Esophagus squamous epithelium (tissue), 5 donors: ENCODE measurements at places on chromosomes 5 and 9. TPM values are rescaled to one million over a fixed set of nuclear protein-coding genes. Genes with fewer than 3 reads are reported as not detected.

DNA sequence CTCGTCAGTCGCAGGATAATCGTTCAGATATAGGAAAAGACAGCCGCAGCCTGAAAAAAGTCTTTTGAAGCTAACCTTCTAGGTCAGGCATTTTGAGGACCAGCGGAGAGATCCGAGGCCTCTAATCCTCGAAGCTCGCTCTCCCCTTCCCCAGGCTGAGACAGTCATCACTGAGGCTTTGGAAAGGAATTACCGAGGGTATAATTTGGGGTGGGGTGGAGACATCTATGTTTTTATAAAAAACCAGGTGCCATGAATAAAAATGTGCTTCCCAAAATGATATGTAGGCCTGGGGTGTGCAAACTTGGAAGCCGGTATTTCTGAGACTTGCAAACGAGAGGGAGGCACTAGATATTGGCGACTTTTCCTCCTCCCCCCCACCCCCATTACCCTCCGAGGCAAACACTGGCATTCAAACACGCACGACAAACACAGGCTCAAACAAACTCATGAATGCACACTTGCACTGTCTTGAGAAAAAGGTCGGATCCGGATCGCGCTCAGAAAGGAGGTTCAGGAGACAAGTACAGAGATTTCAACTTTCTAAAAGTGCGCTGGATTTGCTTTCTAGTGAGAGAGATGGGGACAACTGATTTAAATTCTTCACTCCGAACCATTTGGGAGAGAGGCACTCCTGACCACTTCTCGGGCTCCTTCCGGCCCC is 935 bp upstream of the MSX2 start:
- peaks cover 61% of the 10 kb centered on the region for H3K27me3 ChIP-seq
- peaks cover 44% of the 10 kb centered on the region for H3K4me1 ChIP-seq
- no peak for DNase-seq
- H3K36me3 ChIP-seq, result no peaks in the 10 kb centered on the region
- no peak overlapping the region for H3K4me3 ChIP-seq
- no peak overlapping the region for H3K27ac ChIP-seq

DNA sequence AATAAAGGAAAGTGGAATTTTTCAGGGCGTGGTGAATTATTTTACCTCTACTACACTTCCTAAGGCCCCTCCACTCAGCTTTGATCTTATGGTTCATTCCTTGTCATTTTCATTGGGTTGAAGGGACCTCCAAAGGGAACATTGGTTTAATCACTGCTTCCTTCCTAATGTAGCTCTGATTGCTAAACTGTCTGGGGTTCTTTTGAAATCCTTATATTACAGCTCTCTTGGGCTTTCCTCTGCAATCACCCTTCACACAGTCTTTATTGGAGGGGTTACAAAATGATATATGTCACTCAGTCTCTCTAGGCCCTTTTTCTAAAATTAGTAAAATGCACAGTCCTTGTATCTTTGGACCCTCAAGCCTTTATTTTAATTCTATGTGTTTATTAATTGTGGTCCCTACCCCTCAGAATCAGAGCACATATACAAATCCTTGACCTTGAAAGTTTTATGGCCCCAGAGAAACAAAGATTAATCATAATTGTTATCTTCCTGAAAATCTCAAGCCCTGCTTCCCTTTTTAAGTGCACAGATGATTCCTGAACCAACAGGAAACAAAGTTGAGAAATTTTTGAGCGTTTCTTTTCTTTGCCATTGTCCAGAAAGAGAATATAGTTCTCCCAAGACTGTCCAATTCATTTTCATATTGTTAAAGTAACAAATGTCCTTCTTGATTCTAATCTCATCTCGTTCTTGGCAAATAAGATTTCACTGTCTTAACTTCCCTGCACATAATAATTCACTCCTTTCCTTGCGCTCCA is 330.0 kb downstream of the ARRDC3 start:
- H3K36me3 ChIP-seq, result no peaks in the 10 kb centered on the region
- H3K4me1 ChIP-seq, result no peaks in the 10 kb centered on the region
- H3K27me3 ChIP-seq, result no peaks in the 10 kb centered on the region
- no peak overlapping the region for H3K4me3 ChIP-seq
- no peak overlapping the region for H3K27ac ChIP-seq
- DNase-seq, result no peak

- no peak overlapping the region for H3K4me3 ChIP-seq
- no peak for DNase-seq
- H3K27ac ChIP-seq, result no peak overlapping the region
- H3K4me1 ChIP-seq, result peaks cover 36% of the 10 kb centered on the region
- no peaks in the 10 kb centered on the region for H3K27me3 ChIP-seq
- no peaks in the 10 kb centered on the region for H3K36me3 ChIP-seq
These were observed 141.7 kb downstream of the DCP2 start for GRCh38 chr5:113118298-113118697.

DNA sequence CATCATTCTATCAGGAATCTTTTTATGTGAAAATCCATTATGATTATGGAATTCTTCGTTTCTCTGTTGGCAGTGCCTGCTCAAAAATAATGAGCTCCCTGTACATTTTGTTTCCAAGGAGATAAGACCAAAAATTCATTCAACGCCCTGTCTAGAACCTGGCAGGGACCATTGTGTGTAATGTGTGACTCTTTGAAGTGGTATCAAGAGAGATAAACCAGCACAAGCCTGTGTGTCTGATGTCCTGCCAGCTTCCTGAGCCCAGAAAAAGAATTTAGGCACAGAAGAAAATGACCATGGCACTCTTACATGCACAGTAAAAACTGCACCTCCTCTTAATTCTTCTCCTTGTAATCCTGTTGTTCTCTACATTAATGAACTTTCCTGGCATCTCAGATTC is 177.4 kb downstream of the SAXO1 start:
- DNase-seq, result no peak
- no peaks in the 10 kb centered on the region for H3K4me1 ChIP-seq
- no peaks in the 10 kb centered on the region for H3K36me3 ChIP-seq

GRCh38 chr5:131373265-131373664 is 109.4 kb downstream of the CDC42SE2 start:
- no peak for DNase-seq
- no peak overlapping the region for H3K27ac ChIP-seq
- H3K36me3 ChIP-seq, result no peaks in the 10 kb centered on the region

GRCh38 chr9:107123389-107123788 is 159.7 kb upstream of the RAD23B start:
- H3K4me3 ChIP-seq, result no peak overlapping the region
- H3K36me3 ChIP-seq, result no peaks in the 10 kb centered on the region
- no peaks in the 10 kb centered on the region for H3K4me1 ChIP-seq
- H3K27me3 ChIP-seq, result peaks cover 23% of the 10 kb centered on the region
- no peak overlapping the region for H3K27ac ChIP-seq

DNA sequence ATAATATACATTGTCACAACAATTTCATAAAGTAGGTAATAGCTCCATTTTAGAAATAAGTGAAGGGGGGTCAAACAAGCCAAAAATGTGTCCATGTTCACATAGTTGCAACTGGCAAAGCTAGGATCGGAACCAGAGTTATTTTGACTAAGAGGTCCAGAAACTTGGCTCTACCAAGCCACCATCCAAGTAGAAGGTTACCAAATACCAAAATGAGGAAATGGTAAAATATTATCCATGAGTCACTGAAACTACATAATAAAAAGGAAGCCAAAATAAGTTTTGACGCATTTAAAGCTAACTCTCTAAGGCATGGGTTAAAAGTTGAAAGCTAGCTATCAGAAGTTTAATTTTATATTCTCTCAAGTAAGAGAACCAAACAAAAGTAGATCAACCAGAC is 886.9 kb upstream of the DMAC1 start:
- no peak overlapping the region for H3K27ac ChIP-seq
- no peak for DNase-seq
- H3K4me1 ChIP-seq, result no peaks in the 10 kb centered on the region
- no peaks in the 10 kb centered on the region for H3K36me3 ChIP-seq

- H3K27me3 ChIP-seq, result no peaks in the 10 kb centered on the region
- H3K4me1 ChIP-seq, result no peaks in the 10 kb centered on the region
- no peaks in the 10 kb centered on the region for H3K36me3 ChIP-seq
- DNase-seq, result no peak
These were observed 60.4 kb upstream of the RGMB start for GRCh38 chr5:98713027-98713426.

DNA sequence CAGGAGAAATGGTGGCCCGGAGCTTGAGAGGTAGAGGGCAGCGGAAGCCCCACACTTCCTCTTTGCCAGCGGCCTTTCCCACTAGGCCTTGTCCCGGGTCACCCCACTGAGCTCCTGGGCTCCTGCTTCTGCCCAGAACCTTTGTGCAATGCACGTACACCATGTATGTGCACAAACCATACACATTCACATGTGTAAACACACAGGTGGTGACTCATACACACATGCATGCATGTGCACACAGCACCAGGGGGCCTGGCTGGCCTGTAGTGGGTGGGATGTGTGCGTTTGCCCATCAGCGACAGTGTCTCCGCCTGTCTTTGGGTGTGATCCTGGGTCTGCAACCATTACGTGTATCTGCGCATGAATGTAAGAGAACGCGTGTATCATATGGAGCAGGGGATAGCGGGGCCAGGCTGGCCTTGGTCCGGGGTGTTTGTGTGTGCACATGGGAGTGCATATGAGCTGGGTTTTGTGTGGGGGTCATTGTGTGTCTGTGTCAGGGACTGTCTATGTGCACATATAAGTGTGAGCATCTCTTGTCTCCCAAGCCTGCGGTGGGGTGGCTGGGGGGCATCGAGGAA is 43.7 kb downstream of the PSD2 start:
- peaks cover 24% of the 10 kb centered on the region for H3K27me3 ChIP-seq
- H3K36me3 ChIP-seq, result no peaks in the 10 kb centered on the region
- no peak overlapping the region for H3K27ac ChIP-seq
- no peak for DNase-seq
- no peak overlapping the region for H3K4me3 ChIP-seq

DNA sequence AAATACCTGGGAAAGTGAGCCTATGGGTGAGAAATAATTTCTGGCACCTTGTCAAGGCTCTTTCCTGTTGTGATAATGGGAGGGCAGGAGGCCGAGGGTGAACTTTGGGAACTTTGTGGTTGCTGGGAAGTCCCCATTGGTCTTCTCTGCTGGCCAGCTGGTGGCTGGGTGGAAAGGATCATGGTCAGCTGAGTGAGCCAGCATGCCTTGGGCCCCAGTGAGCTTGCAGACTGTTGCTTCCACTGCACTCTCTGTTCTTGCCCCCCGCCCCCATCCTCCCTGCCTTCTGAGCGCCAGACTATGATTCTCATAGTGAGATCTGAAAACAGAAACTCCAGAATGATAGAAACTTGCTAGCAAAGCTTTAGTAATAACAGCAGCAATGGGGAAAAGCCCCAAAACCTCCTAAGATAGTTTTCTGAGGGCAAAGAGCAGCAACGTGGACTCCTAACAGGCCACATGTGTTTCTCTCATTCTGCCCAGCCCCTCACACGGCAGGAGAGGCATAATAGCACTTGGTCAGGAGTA is 139.2 kb upstream of the SMARCA2 start:
- no peak for DNase-seq
- no peak overlapping the region for H3K27ac ChIP-seq
- no peaks in the 10 kb centered on the region for H3K36me3 ChIP-seq
- no peak overlapping the region for H3K4me3 ChIP-seq
- no peaks in the 10 kb centered on the region for H3K27me3 ChIP-seq
- H3K4me1 ChIP-seq, result no peaks in the 10 kb centered on the region

- peaks cover 9% of the 10 kb centered on the region for H3K36me3 ChIP-seq
- H3K4me1 ChIP-seq, result peaks cover 49% of the 10 kb centered on the region
- H3K4me3 ChIP-seq, result no peak overlapping the region
- no peak for DNase-seq
These were observed 63.2 kb downstream of the PRRT1B start for GRCh38 chr9:131608493-131609037.

- DNase-seq, result no peak
- H3K27me3 ChIP-seq, result no peaks in the 10 kb centered on the region
- H3K27ac ChIP-seq, result no peak overlapping the region
- no peak overlapping the region for H3K4me3 ChIP-seq
- no peaks in the 10 kb centered on the region for H3K36me3 ChIP-seq
These were observed 39.4 kb upstream of the CNOT6 start for GRCh38 chr5:180454752-180455151.

ZNF366 gene
- total RNA-seq, result 2.9 TPM

C1QTNF3 gene
- 5.1 TPM for total RNA-seq

IPO11 gene
- 29.0 TPM for total RNA-seq

CEL gene
- total RNA-seq, result 3.8 TPM

PCDHGB7 gene
- 4.1 TPM for total RNA-seq
